ENCODE measurements at places on chromosomes 7 and 10. TPM values are rescaled to one million over a fixed set of nuclear protein-coding genes. Genes with fewer than 3 reads are reported as not detected.

The NAT16 gene
- total RNA-seq, result not detected

- no peak for DNase-seq
Measured at GRCh38 chr10:96325719-96326373, 21.6 kb downstream of the DNTT start.

DNA sequence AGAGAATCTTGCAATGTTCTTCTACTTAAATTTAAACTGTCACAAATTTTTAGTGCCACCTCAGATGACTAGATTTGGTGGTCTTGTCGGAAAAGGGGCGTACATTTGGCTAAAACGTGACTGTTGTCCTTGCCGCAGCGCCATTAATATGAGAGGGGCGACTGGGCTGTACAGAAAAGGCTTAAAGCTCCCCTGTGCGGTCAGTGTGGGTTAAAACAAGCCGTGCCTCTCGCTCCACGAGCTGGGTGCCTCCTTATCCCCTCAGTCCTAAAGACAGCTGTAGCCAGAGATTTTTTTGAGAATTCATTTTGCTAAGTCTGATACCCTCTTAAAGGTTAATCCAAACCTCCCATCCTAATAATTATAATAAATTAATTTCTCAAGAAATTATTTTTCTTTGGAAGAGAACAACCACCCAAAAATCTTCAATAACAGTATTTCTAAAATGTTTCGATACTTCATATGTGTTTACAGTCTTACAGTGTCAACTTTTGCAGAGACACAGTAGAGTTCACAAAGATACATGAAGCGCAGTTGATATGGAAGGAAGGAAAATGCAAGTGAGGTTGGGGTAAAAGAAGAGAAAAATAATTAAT, 68.6 kb downstream of the C7orf25 start:
- no peak for DNase-seq

The HOXA6 gene
- 40.1 TPM for total RNA-seq

DNA sequence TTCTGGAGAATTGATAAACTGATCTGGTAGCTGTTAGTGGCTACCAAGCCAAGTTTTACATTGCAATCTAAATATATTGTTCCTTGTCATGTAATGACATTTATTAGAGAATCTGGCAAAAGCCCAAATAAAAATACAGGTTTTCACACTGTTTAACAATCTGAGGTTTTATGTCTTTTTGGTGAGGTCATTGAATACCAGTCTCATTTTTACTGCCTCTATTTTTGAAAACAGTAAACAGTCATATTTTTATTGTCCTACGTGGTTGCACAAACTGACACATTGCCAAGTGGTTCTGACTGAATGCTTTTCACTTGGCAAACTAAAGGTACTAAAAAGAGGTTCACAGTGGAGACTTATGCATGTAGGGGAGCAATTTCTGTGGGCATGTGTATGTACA, 157.5 kb downstream of the PRKG1 start:
- no peak for DNase-seq

- peak; percentile 78 for DNase-seq
Measured at GRCh38 chr10:111360260-111360925, 283.6 kb downstream of the ADRA2A start.

GRCh38 chr7:91927912-91928311, 12.8 kb upstream of the AKAP9 start:
- DNase-seq, result no peak

- no peak for DNase-seq
Measured at GRCh38 chr7:145313551-145313950, 477.7 kb upstream of the TPK1 start.

DNA sequence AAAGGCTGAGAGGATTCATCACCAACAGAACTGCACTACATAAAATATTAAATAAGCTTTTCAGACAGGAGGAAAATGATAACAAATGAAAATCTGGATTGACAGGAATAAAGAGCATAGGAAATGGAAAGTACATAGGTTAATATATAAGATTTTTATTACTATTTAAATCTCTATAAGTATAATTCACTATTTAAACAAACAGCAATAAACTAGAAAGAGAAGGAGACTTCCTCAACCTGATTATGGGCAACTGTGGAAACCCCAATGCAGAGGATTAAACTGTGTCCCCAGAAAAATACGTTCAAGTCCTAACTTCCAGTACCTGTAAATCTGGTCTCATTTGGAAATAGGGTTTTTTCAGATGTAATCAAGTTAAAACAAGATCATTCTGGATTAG, 14.8 kb upstream of the ASL start:
- no peak for DNase-seq

The IDI2 gene
- not detected for total RNA-seq

The WDFY4 gene
- 35.5 TPM for total RNA-seq

The SLC18A3 gene
- under 0.01 TPM for total RNA-seq

DNA sequence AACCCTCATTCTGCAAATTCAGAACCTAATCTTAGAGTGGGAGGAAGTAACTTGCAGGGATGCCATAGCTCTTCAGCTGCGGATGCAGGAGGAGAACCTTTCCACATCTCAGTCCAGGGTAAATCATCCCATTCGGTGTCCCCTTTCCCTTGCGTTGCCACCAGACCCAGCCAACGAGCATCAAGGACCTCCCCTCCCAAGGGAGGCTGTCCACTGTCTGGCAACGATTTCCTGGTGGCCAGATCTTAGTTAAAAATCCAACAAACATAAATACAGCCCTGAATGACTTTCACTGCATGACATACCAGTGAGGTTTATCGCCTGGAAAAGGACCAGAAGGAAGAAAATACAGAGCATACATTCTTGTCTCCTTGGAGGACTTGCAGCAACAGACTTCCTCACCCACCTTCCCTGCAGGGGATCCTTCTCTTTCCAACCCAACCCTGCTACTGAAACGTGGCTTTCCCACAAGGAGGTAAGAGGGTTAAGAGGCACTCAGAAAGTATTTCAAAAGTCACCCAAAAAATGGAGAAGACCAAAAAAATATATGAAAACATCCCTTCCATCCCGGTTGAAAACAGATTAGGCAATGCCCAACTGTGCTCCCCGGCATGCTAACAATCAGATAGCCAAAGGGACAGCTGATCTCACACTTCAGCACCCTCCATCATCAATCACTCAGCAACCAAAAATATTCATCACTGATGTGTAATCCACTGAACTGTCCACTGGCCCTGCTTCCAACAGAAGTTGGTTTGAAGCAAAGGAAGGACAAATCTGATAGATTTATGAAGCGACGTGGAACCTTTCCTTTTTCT, 206.6 kb downstream of the TNS3 start:
- no peak for DNase-seq

The FOXK1 gene
- 22.6 TPM for total RNA-seq

DNA sequence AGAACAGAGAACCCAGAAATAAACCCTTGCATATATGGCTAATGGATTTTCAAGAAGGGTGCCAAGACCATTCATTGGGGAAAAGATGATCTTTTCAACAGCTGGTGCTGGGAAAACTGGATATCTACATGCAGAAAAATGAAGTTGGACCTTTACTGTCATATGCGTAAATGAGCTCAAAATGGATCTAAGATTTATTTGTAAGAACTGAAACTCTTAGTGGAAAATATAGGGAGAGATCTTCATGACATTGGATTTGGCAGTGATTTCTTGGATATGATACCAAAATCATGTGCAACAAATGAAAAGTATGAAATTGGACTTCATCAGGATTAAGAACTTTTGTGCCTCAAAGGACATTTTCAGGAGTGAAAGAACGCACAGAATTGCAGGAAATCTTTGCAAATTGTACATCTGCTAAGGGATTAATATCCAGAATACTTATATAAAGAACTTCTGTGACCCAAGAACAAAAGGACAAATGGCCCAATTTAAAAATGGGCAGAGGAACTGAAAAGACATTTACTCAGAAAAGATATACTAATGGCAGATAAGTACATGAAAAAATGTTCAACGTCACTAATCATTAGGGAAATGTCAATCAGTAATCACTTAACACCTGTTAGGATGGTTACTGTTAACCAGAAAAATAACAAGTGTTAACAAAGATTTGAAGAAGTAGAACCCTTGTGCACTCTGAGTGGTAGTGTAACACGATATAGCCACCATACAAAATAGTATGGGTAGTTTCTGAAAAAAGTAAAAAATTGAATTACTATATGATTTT, 6.1 kb downstream of the DBF4 start:
- no peak for DNase-seq

DNA sequence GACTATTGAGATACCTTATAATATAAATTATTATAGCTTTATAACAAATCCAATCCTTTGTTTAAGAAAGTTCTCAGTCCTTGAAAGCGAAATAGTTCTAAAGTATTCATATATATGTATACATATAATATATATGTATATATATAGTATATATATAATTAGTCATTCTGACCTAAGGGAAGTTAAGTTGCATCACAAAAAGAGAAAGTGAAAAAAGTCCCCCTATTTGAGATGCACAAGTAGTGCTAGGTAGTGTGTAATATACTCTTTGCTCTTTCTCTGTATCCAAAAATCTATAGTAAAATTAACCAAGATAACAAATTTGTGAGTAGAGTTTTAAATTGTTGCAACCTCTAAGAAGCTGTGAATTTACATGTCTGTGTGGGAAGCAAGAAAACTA, 13.3 kb upstream of the IFIT1B start:
- no peak for DNase-seq

GRCh38 chr7:11779864-11780674, 51.9 kb downstream of the THSD7A start:
- DNase-seq, result no peak

- DNase-seq, result no peak
Measured at GRCh38 chr7:88689821-88690220, 69.7 kb upstream of the ZNF804B start.

The NPFFR1 gene
- under 0.01 TPM for total RNA-seq

The SLC26A3 gene
- not detected for total RNA-seq

DNA sequence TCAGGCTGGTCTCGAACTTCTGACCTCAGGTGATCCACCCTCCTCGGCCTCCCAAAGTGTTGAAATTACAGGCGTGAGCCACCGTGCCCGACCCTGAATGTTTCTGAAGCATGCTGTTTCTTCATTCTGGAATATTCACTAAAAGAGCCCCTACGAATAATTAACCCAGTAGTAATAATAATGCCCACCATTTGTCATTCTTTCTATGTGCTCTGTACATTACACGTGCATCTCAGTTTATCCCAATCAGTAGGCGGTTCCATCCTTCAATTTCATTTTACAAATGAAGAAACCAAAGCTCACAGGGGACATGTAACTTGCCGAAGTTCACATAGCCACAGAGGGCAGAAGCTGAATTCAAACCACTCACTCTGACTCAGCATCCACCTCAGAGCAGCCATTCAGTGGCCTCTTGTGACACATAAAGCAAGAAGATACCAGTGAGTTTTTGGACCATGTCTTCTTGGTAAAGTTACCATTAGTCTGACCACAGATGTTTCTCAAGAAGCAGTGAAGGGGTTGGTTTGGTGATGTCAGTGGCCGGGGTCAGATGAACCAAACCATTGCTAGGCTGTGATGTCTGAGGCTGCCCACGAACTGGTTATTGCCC, 71.9 kb upstream of the DUSP5 start:
- DNase-seq, result peak; percentile 40

GRCh38 chr10:79014796-79015195, 54.0 kb upstream of the ZMIZ1 start:
- DNase-seq, result no peak

The OR2A1 gene
- total RNA-seq, result 0.27 TPM

- peak; percentile 45 for DNase-seq
Measured at GRCh38 chr10:118832241-118832651, 77.5 kb upstream of the CACUL1 start.

The PLCE1 gene
- under 0.01 TPM for total RNA-seq

GRCh38 chr10:71080381-71081228, 131.8 kb upstream of the UNC5B start:
- no peak for DNase-seq

GRCh38 chr7:94410413-94411187, 15.9 kb downstream of the COL1A2 start:
- DNase-seq, result no peak

The RPEL1 gene
- 0.27 TPM for total RNA-seq

GRCh38 chr10:82742898-82743297, 867.9 kb downstream of the NRG3 start:
- DNase-seq, result no peak

DNA sequence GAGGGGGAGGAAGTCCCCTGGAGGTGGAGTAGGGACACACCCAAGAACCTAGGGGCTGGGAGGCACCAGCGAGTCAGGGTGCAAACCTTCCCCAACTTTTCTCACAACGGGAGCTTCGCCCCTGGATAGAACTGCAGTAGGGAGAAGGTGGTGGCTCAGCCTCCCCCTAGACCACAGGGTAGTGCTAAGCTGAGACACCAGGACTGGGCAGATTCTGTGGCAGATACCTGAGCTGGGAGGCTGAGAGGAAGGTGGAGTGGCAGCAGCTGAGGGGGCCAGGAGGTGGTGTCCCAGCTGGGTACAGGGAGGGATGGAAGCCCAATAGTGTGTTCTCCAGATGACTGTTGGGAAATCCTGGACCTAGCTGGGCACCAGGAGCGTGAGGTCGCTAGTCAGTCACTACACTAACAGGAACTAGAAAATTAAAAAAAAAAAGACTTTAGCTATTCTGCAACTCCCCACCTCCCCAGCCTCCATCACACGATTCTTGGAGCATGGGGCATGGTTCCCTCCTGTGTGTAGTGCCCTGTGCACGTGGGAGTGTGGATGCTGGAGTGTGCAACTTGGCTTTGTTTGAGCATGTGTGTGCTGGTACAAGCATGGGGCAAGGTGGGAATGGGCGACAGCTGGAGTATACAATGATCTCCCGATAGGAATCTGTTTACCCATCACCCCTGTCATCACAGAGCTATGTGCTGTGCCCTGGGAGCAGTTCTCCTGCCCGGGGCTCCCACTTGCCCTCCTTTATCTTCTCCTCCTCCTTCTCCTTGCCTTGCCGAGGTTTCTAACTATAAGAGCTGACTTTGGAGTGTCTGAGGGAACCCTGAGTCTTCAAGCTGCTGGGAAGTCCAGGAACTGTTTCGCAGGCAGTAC, 8.8 kb upstream of the TRPV6 start:
- DNase-seq, result no peak

DNA sequence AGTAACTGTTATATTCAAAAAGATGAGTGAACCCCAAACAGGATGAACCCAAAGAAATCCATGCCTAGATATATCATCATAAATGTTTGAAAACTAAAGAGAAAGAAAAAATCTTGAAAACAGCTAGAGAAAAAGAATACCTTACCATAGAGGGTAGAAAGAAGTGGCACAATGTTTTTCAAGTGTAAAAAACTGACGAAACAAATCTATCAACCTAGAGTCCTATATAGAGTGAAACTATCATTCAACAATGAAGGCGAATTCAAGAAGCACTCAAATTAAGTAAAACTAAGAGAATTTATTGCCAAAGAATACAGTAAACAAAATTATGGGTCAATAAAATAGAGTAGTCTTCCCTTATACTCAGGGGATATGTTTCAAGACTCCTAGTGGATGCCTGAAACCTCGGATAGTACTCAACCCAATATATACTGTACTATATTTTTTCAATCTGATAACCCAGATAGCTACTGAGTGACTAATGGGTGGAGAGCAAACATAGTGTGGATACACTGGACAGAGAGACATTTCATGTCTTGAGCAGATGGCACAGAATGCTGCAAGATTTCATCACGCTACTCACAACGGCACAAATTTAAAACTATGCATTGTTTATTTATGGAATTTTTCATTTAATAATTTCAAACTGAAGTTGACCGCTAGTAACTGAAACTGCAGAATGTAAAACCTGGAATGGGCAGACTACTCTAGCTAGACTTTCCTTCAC, 52.6 kb upstream of the TMEM106B start:
- no peak for DNase-seq

The TRIM50 gene
- not detected for total RNA-seq

The SLK gene
- total RNA-seq, result 11.6 TPM

Measured in hematopoietic multipotent progenitor cell (in vitro differentiated cells).